ENCODE measurements at places on chromosomes 5 and 9. TPM values are rescaled to one million over a fixed set of nuclear protein-coding genes. Genes with fewer than 3 reads are reported as not detected.
A peak's percentile ranks its signal among the peaks of the same experiment; 100 is the strongest.

CTNND2 gene
- total RNA-seq: not detected

OR2V2 gene
- not detected for total RNA-seq

CTSV gene
- total RNA-seq: 0.45 TPM

MEIKIN gene
- total RNA-seq: 1.2 TPM

DNA sequence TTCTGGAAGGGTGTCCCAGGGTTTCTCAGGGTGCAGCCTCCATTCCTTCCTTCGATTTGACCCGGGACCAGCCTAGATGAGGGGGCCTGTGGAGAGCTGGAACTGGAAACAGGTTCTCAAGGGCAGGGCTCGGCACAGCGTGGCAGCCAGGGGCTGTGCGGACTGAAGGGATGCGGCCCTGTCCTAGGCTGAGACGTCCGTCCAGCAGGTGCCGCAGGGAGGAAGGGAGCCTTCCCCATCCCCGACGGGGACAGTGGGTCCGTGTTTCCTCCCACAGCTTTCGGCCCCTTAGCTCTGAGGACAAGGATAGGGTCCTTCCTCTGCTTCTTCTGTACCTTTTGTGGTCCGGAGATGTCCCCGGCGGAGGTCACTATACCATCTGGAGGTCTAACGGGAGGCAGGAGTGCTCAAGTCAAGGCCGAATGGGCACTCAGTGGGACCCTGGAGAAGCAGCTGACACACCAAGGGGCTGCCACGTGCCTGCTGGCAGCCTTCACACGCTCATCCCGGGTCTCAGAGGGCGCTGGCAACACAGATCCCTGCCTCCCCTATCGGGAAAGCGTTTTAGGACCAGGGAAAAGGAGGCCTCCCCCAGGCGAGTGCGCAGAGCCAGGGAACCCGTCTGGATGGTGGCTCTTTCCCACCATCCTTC, 49.9 kb downstream of the USP20 start:
- peak; percentile 72 for DNase-seq

DNA sequence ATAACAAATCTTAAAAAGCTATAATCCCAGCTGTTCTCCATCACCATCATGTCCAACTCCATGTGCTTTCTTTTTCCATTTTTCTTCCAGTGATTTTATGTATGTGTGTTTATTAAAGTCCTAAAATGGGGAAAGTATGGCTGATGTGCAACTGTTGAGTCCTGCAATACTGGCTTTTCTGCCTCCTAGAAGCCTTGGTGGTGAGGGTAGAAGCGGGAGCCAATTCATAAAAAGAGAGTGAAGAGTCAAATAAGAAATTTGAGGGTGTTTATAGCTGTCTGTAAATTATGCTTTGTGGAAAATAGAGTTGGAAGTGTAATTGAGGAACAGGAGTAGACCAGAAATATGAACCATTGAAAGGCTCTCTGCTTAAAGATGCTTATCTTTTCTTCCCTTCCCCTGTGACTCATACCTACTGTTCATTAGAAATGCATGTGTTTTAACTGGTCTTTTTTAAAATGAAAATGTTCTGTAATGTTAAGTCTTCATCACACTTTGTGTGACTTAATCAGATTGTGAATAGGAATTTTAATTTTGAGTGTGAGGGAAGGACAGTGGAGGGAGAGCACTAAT, 80.1 kb downstream of the ZCCHC7 start:
- no peak for DNase-seq

- DNase-seq: no peak
Measured at GRCh38 chr9:37710046-37710445, 43.6 kb upstream of the TRMT10B start.

- peak; percentile 26 for DNase-seq
Measured at GRCh38 chr9:92717201-92718085, 47.2 kb downstream of the BICD2 start.

DNA sequence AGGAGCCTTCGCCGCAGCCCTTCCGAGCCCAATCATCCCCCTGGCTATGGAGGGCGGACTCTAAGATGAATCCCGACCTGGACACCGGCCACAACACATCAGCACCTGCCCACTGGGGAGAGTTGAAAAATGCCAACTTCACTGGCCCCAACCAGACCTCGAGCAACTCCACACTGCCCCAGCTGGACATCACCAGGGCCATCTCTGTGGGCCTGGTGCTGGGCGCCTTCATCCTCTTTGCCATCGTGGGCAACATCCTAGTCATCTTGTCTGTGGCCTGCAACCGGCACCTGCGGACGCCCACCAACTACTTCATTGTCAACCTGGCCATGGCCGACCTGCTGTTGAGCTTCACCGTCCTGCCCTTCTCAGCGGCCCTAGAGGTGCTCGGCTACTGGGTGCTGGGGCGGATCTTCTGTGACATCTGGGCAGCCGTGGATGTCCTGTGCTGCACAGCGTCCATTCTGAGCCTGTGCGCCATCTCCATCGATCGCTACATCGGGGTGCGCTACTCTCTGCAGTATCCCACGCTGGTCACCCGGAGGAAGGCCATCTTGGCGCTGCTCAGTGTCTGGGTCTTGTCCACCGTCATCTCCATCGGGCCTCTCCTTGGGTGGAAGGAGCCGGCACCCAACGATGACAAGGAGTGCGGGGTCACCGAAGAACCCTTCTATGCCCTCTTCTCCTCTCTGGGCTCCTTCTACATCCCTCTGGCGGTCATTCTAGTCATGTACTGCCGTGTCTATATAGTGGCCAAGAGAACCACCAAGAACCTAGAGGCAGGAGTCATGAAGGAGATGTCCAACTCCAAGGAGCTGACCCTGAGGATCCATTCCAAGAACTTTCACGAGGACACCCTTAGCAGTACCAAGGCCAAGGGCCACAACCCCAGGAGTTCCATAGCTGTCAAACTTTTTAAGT, 819 bp downstream of the ADRA1B start:
- DNase-seq: no peak

DNA sequence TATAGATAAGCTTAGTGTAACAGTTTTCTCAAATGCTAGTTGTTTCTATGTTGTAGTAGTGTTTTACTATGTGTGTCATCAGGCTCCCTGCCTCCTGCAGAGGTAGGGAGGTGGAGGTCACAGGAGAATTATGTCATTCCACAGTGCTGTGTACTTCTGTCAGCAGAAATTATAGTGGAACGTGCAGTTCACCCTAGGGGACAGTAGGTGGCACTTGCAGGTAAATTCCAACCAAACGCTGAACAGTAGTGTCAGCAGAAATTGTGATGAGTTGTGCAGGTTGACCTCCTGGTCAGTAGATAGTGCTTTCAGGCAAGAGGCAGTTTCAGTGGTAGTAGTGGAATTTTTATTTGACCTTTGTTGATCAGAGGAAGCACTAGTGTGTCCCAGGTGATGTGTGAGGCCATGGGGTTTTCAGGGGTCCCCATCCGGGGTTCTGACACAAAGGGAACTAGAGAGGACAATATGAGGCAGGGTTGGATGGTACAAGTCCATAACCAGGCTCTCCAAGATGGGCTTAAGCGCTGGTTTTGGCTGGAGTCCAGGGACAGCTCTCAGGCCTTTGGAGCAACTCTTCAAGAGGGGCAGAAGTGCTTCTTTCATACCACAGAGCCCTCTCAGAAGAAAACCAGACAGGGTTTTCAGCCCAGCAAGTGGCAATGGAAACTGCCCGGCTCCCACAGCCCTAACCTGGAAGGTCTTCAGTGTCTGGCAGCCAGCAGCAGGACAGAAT, 402.9 kb downstream of the CYLC2 start:
- no peak for DNase-seq

- DNase-seq: peak; percentile 48
Measured at GRCh38 chr9:75891771-75892215, 1.3 kb downstream of the PCSK5 start.

Measured in activated naive CD8-positive, alpha-beta T cell treated with anti-CD3 and anti-CD28 coated beads, Interleukin-2, amount 10 ng/mL, durations not matched to agents 7 days and 5 days (primary cell).